ENCODE measurements at places on chromosomes 1 and 21.

DNA sequence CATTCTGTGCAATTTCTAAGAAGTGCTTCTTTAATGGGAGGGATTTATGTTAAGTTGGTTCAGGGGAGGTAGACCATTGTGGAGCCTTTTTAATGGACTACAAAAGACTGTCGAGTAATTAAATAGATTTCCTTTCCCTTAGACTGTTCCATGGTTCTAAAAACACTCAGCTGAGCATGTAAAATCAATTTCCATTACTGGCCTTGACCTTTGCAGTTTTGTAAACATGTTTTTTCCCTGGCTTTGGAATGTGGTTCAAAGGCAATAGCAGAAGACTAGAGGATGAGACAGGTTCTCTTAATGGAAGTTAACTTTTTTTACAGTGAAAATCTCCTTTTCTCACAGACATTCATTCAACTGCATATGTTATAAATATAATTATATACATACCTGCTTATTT, 37.6 kb upstream of the BTG3 start:
- no peak for DNase-seq

DNA sequence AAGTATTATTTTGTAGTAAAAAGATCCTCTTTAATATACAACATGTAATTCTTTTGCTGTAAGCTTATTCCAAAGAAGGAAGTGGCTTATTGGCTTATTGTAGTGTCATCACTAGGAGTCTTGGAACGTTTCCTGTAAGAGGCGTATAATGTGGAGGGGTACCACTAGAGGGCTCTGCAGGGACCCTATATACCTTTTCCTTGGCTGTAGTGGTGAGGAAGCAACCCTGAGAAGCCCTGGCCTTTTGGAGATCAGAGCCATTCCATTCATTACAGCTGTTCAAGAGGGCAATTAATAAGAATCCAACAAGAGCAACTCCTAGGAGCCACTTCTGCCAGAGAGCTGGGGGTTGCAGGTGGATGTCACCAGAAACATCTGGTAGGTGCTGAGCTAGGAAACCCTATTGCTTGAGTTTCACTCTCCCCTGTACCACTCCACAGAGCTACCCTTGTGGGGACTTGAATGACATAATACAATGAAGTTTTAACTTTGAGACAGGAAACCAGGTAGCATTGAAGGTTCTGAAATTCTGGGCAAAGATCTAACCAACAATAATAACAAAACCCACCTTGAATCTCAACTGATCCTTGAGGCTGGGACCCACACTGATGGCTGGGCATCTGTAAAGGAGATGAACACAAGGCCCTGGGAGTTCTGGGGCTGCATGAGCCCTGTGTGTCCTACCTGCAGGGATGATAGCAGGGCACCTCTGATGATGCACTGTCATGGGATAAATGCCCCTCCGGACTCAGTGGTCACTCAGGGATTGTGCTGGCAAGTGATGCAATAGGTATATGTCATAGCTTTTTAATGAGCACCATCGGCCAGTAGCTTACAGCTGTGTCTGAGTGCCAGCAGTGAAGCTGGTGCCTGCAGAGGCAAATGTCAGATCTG, 160.2 kb upstream of the COA6 start:
- DNase-seq: peak; percentile 64

- DNase-seq: no peak
Measured at GRCh38 chr1:217626321-217626720, 4.6 kb downstream of the GPATCH2 start.

GRCh38 chr1:234246638-234247116, 126.6 kb upstream of the COA6 start:
- peak; percentile 12 for DNase-seq

GRCh38 chr1:228359613-228360532, 46.8 kb downstream of the TRIM11 start:
- no peak for DNase-seq

- DNase-seq: no peak
Measured at GRCh38 chr1:96074422-96074821, 647.2 kb upstream of the PTBP2 start.

DNA sequence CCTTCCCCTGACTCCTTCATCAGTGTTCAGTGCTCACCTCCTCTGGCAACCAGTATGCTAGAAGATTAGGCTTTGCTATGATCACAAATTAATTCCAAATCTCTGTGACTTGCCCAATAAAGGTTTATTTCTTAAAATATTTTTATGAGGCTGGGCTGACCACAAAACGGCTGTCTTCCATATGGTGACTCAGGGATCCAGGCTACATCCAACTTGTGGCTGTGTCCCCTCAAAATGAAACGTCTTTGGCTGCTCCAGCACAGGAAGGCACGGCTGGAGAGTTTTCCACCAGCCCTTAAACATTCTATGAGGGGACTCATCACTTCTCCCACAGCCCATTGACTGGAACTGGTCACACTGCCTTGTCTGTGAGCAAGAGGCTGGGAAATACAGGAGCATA, 131.5 kb downstream of the HUNK start:
- no peak for DNase-seq

- peak; percentile 20 for DNase-seq
Measured at GRCh38 chr1:157505481-157506272, 46.6 kb downstream of the FCRL5 start.

GRCh38 chr1:221106616-221107015, 227.4 kb downstream of the HLX start:
- DNase-seq: no peak

GRCh38 chr1:13808729-13809131, 108.7 kb downstream of the PRDM2 start:
- no peak for DNase-seq

DNA sequence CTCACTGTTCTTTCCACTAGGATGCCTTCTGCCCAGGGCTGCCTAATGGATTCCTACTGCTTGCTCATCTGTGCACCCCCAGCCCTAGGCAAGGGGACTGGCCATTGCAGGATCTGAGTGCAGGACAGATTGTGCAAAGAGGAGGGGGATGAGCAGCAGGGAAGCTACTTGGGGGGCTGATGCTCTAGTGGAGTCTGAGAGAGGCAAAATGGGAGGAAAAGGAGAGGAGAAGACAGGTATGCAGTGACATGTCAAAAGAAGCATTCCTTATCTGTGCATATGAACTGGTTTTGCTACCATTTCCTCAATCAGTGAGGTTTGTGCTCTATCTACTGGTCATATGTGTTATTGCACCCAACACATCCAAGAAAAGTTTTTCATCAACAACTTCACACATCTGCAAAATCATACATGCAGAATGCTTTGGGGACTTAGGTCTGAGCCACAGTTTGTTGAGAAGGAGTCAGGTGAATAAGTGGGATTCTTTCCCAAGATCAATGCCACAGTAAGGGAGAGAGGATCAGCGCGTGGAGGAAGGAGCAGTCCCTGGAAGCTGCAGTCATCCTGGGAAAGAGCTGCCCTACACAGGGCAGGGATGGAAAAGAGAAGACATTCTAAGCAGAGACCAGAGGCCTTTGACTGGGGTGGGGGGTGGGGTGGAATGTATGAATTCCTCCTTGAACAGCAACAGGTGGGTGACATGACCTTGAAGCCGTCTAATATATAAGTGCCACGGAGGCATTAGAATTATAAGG, 14.4 kb downstream of the SLC5A9 start:
- no peak for DNase-seq

DNA sequence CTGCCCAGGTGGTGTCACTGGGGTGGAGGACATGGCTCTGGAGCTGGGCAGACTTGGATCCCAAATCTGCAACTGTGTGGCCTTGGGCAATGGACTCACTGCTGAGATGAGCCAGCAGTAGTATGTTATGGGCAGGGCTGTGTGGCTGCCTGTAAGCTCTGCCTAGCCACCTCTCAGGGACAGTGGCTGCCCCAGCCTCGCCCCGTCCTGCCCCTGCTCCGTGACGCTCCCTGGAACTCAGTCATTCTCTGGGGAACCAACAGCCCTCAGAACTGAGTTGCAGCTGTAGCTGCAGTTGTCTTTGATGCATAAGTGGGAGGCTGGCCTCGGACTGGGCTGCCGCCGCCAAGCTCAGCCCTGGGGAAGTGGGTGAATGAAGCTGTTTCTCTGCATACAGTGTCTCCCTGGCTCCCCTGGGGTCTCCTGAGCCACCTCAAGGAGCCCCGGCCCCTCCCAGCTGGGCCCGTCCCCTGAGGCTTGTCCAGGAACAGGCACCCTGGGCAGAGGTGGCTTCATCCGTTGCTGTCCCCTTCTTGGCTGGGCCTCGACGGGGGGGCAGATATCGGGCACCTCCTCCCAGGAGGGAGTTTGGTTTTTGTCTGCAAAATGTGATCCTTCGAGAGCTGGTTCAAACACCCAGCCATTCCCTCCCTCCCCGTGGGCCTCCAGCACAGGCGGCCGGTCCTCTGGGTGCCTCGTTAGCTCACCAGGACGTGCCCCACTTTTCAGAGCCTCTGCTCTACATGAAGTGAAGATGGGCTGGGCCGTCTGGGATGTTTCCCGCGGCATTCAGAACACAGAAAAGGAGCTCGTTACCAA, 26.2 kb upstream of the PLCH2 start:
- no peak for DNase-seq

DNA sequence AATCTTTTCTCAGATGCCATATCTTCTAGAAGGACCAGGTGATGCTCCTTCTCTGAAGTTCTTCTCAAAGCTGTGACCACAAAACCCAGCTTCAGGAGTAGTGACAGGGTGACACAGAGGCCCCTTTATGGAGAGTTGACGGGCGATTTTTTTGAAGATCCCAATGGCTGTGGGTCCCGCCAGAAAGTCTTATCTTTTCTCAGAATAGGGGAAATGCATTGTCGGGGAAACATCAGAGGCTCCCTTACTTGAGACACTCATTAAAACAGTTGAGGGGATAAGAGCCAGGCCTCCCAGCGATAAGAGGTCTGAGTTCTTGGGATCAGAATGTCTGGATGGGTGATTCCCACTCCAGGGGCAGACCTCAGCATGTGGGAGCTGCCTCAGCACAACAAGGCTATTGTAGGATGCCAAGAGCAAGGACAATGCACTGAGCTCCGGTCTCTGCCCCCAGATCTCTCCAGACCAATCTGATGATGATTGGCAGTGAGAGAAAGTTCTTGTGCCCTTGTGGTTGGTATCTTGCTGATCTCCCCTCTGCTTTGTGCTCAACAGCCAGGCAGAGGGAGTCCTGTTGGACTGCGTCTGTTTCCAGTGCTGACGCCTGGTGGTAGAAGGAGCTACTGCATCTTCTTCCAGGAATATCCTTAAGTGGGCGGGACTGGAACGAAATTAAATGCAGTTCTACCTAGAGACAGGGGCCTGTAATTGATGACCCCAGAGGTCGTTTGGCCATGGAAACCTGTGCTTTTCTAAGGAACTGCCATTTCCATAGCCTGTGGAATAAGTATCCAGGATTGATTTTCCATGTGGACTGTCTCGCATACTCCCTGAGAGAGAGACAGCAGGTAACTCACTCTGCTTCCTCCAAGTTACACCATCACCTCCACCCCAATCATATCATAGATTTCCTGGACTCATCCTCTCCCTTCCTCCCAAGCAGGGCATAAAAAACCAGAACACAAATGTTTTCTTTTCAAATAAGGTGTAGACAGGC, 6.8 kb upstream of the ACKR1 start:
- DNase-seq: peak; percentile 21

DNA sequence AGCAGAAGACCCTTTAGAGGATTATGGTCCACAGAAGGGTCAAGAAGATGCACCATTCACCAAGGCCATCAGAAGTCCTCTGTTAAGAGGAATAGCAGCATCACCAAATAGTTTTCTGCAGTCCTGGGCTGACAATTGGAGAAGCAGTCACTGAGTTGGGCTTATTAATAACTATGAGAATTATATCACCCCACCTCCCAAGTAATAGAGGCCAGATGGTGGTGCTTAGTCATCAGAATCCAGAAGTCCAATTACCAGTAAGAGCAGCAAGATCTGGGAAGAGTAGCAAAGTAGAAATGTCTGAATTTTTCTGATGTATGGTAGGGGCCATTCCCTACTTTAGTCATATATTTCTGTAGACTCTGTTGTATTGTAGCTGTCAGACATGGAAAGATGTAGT, 6.1 kb upstream of the PSMA5 start:
- DNase-seq: no peak

GRCh38 chr1:85325920-85326319, 49.5 kb upstream of the BCL10 start:
- no peak for DNase-seq

GRCh38 chr1:162141281-162142054, 72.0 kb downstream of the NOS1AP start:
- no peak for DNase-seq

DNA sequence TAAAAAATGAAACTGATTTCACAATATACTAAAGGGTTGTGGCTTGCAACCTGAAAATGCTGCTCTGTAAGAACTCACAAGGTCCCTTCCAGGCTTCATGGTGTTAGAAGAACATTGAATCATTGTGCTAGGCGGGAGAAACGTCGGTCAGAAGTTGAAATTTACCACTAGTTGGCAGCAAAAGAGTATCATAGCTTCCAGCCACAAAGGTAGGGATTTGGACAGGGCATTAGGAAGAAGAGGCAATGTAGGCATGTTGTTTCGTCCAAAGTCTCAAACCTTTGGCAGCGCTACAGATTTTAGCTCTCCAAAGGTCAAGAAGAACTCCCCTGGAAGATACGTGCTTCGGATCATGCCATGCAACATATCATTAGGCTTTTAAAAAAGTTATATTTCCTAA, 62.5 kb upstream of the ZP4 start:
- no peak for DNase-seq

GRCh38 chr1:246592695-246593094, 26.4 kb downstream of the CNST start:
- DNase-seq: no peak

- DNase-seq: no peak
Measured at GRCh38 chr1:117473063-117473462, 105.8 kb downstream of the MAN1A2 start.

DNA sequence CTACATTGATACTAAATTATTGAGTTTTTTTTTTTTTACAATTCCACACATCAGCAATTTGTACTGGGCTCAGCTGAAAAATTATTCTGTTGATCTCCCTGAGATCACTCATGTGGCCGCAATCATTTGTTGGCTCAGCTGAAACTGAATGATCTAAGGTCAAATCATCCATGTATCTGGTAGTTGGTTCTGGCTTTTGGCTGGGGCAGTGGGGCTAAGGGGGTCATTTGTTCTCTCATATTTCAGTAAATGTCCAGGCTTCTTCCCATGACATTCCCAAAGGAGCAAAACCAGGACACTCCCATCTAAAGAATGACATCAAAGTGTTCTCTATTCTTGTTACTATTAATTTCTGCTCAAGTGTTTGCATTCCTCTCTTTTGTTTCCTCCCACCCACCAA, 806.7 kb upstream of the ADGRL2 start:
- DNase-seq: no peak

- no peak for DNase-seq
Measured at GRCh38 chr1:39928809-39929587, 25.9 kb upstream of the MFSD2A start.

GRCh38 chr1:178122283-178122682, 28.4 kb downstream of the RASAL2 start:
- DNase-seq: no peak

DNA sequence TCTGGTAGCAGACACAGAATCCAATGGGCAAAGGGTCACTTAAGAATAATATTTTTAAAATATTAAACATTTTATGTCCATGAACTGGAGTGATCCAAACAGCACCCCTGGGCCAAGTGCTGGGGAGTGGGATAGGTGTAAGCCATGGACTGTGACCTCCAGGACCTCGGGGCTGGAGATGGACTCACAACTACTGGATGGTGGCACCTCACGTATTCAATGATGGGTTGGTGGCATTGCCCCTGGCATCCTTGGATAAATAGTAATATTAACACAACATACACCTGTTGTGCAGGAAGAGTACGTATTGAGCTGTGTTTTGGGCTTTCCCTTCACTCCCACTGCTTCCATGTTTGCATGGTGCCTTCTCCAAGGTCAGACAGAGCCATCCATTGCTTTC, 39.3 kb upstream of the TENT5C start:
- DNase-seq: no peak
